ENCODE measurements at places on chromosomes 1 and 21.

GRCh38 chr1:109927356-109927755 is 16.7 kb downstream of the CSF1 start:
- no peak for DNase-seq

GRCh38 chr1:41493117-41493536 is 8.6 kb upstream of the EDN2 start:
- no peak for DNase-seq

DNA sequence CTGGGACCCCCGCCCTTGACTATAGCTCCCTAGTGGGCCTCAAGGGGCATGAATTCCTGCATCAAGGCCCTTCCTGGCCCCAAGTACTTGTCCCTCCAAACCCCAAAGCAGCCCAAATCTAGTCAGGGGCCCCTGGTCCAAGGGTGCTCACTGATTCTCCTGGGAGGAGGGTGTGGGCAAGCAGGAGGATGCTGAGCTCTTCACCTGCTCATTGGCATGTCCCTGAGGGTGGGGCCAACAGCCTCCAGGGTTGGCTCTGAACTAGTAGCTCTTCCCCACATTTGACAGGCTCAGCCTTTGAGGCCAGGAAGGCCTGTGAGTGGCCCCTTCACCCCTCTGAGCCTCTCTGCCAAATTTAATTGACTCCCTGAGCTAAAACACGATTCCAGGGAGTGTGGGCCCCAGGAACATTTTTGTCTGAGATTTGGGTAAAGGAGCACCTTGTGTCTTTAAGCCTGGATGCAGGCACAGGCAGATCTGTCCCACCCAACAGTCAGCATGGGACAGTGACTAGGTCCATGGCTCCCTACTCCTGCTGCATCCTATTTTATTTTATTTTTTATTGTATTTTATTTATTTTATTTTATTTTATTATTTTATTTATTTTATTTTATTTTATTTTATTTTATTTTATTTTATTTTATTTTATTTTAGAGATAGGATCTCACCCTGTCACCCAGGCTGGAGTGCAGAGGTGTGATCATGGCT is 11.0 kb upstream of the WNT9A start:
- DNase-seq = no peak

- no peak for DNase-seq
These were observed 9.1 kb downstream of the CFAP410 start for GRCh38 chr21:44329971-44330681.

DNA sequence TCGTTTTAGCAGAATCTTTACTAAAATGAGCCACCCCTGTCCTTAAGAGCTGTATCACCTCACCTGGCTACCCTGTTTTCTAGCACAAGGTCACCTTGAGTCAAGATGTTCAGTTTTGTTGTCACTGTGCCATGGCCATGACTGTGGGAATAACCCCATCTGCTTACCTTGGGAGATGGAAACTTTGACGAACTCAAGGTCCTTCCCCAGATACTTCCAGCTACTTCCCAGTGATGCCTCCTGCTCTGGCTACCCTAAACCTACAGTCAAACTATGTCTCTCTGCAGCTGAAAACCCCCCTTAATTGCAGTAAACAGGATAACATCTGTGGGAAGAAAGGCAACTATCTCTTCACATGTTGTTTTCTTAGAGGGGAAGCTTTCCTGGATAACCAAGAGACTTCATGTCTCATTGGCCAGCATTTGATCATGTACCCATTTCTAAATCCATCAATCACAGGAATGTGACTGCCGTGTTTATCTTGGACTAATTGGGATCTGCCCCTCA is 89.5 kb upstream of the C1orf21 start:
- no peak for DNase-seq

- no peak for DNase-seq
These were observed 17.5 kb downstream of the VASH2 start for GRCh38 chr1:212967801-212968200.

- DNase-seq = no peak
These were observed 14.5 kb downstream of the CFAP74 start for GRCh38 chr1:1989102-1989542.

GRCh38 chr1:59718989-59719360 is 95.8 kb upstream of the HOOK1 start:
- DNase-seq = no peak

DNA sequence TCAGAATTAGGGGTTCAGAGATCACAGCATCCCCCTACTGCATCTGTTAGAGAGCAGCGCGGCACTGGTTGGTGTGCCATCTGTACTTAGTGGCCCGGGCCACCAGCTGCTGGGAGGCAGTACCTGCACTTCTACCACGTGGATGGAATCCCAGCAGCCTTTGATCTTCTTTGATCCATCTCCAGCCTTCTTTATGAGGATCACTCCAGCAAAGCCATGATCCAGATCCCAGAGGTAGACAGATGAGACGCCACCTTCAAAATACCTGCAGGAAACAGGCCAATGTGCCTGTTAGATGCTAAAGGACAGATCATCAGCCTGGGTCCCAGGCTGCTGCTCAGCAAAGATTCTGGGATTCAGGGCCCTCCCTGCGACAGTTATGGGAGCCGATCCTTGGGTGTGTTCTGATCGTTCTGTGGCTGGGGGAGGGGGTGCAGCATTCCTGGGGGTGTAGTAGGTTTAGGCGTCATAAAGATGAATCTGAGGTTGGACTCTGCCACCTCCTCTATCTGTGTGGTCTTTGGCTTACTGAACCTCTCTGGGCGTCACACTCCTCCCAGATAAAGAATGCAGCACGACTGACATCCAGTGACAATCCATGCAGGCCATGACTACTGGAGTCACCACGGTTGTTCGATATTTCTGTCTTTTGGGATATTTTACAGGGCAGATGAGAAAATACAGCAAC is 45.3 kb downstream of the SLC66A1 start:
- no peak for DNase-seq

DNA sequence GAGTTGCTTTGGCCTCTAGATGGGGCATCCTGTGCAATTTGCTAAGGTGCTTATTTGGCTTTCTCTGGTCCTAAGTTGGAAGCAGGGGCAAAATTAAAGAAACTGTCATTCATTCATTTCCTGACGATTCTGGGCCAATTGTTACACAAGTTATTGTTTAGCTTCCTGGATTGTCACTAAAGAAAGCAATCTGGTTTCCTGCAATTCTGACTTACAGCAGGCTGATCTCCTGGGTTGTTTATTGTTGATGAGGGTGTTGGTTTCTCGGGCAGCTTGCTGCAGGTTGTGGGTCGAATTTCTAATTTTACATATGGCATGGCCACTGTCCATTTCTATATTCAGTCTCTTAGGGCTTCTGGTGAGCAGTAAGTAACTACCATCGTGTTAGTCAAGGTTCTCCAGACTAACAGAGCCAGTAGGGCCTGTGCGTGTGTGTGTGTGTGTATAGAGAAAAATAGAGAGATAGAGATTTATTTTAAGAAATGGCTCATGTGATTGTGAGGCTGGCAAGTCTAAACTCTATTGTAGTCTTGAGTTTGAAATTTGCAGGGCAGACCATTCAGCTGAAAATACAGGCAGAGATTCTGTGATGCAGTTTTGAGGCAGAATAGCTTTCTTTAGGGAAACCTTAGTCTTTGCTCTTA is 30.4 kb downstream of the CTH start:
- no peak for DNase-seq

DNA sequence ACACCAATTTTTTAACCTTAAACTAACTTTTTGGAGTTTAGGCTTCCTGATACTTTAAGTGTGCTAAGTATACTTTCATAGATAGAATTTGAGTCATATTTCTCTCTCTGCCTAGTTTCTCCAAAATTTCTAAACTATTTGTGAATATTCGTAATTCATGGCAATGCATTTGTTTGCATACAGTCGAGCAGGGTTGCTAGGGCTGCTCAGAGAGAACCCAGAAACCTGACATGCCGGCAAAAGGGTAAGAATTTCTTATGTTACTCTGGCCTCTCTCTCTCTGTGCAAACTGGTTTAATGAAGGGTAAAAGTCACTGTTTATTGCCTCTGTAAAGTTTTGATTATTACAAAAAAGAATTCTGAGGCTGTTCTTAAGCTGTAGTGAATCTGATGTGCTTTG is 25.1 kb upstream of the SLC9A1 start:
- DNase-seq = no peak

- no peak for DNase-seq
These were observed 56.4 kb downstream of the LBR start for GRCh38 chr1:225371366-225372010.

GRCh38 chr1:202664083-202664482 is 46.2 kb downstream of the SYT2 start:
- no peak for DNase-seq

GRCh38 chr21:20783611-20784010 is 214.6 kb upstream of the NCAM2 start:
- no peak for DNase-seq

All from NCI-H187 (cell line).